ENCODE measurements at places on chromosomes 3 and 15.

GRCh38 chr15:80241508-80241907, 10.5 kb downstream of the CTXND1 start:
- no peak for DNase-seq

DNA sequence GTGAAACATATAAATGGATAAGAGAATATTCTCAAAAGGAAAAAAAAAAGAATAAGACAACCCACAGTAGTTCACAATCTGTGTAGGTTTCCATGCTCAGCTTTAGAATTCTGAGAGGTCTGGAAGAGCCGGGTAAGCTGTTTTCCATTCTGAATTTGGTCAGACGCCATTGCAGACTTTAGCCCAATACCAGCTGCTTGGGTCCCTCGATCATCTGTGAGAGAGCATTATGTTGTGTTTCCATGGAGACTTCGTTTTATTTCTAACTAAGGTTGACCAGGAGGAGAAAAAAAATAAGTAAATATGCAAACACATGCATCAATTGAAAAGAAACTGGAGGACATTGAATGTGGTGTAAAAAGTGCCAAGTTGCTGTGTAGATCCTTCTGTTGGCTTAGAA, 25.5 kb downstream of the KCNAB1 start:
- no peak for DNase-seq

GRCh38 chr3:194976874-194977273, 291.2 kb downstream of the FAM43A start:
- DNase-seq: no peak

DNA sequence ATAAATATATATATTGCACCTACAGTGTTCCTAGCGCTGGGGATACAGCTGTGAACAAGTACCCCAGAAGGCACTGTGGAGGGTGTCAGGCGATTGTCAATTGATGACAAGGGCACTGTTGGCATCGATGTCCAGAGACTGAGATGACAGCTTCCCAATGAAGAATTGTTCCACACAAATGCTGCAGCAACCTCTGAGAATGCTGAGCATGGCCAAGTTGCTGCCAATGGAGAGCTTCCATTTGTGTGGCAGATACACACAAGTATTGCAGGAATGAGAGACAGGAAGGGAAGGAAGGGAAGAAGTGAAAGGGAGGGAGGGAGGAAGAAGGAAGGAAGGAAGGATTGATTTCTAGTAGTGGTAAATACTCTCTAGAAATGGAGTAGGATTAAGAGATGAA, 21.9 kb downstream of the LRTM1 start:
- no peak for DNase-seq

- DNase-seq: no peak
These were observed 28.6 kb upstream of the SPATA12 start for GRCh38 chr3:57031631-57032541.

DNA sequence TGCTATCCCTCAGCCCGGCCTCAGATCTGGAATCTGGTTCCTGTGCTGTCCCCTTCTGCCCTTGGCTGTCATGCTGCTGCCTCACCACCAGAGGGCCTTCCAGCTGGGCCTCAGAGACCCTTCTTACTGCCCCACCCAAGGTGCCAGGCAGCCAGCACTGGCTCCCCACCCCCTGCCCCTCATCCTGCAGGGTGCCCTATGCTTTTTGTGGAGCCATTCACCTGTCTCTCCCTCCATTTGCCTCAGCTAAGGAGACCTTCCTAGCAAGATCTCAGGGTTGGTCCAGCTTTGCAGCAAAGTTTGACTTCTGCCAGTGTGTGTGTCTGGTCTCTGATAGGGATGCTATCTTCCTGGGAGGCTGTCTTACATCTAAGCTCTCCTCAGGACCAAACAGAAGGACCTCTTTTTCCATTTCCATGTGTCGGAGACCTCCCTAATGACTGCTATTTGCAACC, 1.9 kb upstream of the VWA5B2 start:
- peak; percentile 47 for DNase-seq

DNA sequence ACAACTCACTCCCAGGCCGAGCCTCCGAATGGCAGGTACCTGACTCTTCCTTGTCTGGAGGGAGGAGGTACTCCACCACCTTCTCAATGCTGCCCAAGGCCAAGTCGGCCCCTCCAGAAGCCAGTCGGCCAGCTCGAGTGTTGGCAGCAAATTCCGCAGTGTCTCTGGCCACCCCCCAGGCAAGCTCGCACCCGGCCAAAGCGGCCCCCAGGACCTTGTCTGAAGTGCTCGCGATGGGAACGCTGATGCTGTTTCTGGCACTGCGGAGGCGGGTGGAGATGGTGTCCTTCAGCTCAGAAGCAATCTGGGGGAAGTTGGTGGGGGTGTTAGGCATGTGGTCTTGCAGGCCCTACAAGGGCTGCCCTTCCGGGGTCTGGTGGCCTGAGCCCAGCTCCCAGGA, 9.2 kb downstream of the PLIN1 start:
- DNase-seq: no peak

DNA sequence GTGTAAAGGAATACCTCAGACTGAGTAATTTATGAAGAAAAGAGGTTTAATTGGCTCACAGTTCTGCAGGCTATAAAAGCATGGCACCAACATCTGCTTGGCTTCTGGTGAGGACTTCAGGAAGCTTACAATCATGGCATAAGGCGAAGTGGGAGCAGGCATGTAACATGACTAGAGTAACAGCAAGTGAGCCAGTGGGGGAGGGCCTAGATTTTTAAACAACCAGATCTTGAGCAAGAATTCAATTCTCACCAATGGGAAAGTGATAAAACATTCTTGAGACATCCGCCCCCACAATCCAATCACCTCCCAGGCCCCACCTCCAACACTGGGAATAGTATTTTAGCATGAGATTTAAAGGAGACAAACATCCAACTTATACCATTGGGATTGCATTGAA, 44.2 kb upstream of the BCL2A1 start:
- DNase-seq: no peak

DNA sequence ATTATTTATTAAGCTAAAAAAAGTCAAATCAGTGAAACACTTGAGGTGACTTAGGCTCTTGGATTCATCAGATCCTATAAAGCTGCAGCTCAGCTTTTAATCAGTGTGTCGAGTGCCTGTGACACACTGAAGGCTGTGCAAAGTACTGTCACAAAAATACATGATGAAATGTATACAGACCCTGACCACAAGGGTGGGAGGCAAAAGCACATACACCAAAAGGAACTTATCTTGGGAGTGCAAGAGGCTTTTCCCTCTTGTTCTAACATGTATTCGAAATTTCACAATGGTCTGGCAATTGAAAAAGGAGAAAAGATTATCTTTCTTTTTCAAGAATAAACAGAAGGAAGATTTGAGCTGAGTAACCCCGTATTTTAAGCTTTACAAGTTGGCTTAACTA, 35.9 kb downstream of the VGLL4 start:
- DNase-seq: no peak

DNA sequence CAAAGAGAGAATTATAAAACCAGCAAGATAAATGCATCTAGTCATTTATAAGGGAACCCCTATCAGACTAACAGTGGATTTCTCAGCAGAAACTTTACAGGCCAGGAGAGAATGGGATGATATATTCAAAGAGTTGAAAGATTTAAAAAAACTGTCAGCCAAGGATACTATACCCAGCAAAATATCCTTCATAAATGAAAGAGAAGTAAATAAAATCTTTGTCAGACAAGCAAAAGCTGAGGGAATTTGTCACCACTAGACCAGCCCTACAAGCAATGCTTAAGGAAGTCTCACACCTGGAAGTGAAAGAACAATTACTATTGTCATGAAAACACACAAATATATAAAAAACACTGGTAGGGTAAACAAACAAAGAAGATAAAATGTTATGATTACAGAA, 113.4 kb upstream of the FAM3D start:
- no peak for DNase-seq

- DNase-seq: no peak
These were observed 26.4 kb downstream of the ABI3BP start for GRCh38 chr3:100966807-100967206.

DNA sequence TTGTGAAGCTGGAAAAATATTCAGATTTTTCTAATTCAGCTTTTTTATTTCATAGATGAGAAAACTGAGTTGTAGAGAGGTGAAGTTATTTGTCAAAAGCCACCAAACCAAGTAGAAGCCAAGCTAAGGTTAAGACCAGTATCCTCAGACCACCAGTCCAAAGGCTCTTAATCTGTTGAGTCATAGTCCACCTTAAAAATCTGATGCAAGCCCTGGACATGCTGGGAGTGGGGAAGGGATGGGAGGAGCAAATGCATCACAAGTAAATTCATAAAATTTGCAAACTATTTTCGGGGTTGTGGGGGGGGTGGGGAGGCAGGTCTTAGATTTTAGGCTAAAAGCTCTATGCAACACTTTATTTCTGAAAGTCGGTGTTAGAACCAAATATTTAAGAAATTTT, 307.7 kb upstream of the SEMA6D start:
- no peak for DNase-seq

DNA sequence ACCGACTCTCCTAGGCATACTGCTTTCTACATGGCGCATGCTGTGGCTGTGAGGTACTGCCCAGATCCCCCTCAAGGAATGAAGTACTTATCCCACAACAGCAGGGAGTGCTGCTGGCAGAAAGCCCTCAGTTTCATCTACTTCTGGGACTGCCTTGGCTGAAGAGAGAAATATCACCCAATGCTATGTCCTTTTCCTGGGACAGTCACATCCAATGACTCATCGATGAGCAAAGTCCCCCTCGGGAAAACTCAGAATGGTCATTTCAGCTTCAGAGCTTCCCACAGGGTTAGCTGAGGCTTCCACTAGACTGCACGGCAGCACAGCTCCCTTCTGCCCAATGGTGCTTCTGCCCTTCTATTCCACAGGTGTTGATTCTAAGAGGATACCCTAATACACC, 3.6 kb upstream of the NMD3 start:
- no peak for DNase-seq

DNA sequence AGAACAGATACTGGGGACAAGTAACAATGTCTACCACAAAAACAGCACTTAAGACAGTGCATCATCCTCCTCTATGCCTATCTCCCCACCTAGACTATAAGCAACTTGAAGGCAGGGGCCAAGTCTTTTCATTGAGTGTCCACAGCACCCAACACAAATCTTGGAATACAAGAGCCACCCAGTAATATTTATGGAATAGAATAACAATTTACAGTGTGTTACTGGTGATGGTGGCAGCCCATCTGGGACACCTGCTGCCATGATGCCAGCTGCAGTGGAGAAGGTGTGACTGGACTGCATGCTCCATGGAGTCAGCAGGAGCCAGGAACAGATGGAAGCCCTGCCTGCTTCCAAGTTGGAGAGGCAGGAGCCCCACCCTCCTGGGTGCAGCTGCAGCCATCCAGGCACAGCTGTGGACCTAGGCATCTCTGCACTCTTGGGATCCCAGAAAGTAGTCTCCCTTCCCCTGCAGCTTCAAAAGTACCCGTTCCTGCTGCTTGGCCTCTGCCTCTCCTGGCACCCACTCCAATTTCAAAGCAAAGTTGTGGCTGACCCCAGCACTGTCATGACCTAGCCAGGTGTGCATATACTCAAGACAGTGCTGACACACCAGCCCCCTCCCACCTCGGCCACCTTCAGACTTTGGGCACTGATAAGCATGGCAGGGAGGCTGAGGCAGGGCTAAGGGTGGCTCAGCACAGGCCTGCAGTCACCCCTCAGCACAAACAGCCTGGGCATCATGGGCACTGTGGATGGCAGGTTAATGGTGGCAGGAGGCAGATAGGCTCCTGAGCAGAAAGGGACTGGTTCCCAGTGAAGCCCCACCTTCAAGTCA, 94.5 kb downstream of the TPRA1 start:
- DNase-seq: no peak

- no peak for DNase-seq
These were observed 435.9 kb upstream of the CADM2 start for GRCh38 chr3:84522893-84523292.

DNA sequence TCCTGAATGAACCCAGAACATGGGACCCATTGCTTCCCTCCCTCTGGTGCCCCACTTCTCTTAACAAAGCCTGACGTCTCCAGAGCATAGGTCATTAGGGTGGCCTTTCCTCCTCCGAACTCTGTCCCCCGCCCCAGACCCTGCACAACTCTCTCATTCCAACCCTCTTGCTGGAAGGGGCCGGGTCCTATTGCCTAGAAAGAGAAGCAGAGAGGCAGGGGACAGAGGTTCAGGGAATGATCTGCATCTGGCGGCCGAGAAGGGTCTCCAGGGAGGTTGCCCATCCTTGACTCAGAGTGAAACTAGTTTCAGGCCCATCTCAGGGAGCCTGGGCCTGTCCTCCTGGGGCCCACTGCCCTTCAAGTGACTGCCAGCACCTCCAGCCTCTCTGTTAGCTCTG, 79.0 kb downstream of the LINGO1 start:
- no peak for DNase-seq

DNA sequence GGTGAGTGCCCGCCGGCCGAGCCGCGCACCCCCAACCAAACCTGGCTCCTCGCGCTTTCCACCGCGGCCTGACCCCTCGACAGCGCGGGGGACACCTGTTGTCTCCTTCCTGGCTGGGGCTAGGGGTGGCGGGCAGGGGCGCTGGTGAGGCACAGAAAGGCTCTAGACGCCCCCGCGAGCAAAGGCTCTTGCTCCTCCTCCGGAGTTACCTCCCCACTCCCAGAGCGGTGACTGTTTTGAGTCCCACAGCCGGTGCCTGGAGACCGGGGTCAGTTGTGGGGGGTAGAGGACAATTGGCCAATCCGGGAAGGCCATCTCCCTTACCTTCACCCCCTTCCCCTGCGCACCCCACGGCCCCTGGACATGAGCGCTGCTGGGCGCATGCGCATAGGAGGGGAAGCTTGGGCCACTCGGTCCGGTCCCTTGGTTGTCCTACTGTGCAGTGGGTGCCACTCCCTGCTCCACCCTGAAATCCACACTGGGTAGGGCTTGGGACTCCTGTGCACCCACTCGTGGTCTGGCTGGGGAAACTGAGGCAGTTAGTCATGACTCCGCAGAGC, 554 bp downstream of the CHST13 start:
- DNase-seq: peak; percentile 37

- DNase-seq: no peak
These were observed 48.8 kb downstream of the STRIT1 start for GRCh38 chr3:155244699-155245098.

DNA sequence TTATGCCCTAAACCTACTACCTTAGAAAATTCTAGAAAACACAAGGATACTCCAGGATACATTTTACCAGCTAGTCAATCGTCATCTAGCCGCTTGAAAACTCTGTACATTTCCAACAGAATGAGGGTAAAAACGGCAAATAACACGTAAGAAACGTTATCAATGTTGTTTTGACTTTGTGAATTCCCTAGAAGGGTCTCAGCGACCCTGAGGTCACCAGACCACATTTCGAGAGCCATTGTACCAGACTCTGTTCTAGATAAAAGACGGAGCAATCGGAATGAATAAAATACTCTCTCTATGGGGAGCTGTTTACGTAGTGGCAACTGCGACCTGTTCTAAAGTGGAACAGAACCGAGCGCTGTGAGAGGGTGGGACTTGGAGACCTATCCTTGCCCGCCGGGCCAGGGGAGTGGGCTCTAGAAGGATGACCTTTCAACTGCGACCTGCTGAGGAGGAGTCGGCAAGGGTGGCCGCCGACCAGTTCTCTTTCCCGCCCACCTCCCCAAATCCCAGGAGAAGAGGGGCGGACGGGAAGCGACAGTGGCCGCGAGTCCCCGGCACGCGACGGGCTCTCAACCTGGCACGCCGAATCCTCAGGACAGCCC, 778 bp upstream of the AP4E1 start:
- DNase-seq: peak; percentile 50
